GM18507 (cell line): ENCODE measurements at places on chromosomes 2 and 18.

DNA sequence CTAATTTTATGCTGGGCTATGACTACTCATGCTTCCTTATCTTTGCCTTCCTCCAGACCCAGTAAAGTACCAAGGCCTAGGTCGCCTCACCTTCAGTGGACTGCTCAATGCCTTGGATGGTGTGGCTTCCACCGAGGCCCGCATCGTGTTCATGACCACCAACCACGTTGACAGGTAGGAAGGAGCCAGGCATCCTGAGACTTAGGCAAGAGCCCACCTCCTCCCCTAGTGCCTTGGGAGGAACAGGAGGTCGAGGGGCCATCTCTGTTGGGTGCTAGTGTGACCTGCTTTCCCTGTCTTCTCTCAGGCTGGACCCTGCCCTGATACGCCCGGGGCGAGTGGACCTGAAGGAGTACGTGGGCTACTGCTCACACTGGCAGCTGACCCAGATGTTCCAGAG lies 3.3 kb downstream of the BCS1L start:
- no peak for DNase-seq

GRCh38 chr2:149561309-149561926 lies 26.2 kb downstream of the MMADHC start:
- no peak for DNase-seq

DNA sequence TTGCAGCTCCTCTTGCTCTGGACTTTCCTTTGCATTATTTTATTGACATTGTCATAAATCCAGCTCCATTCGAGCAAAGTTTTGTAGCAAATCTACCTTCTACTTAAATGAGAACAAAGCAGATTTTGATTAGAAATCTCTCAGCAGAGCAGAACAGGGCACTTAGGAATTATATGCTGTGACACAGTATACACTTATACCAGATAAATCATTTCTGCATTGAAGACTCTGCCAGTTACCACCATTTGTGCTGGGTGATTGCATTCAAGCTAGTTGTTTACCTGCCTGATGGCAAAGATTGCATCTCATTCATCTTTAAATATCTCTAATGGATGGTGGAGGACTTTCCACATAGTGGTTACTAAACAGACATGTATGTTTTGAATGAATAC lies 441.7 kb upstream of the HNMT start:
- DNase-seq = no peak

DNA sequence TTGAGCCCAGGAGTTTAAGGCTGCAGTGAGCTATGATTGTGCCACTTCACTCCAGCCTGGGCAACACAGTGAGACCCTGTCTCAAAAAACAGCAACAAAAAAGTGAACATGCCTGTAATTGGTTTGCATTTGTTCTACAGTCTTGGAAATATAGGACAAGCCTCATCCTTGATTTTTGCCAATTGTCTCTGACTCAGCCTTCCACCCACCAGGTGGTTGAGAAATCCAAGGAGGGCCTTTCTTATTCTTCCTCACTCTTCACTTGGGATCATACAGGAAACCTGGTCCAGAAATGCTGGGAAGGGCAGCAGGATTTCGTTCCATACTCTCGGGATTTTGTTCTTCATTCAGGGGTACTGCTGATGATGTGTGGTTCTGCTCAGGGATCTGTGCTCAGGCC lies 94.6 kb downstream of the CDC42EP3 start:
- DNase-seq = no peak

DNA sequence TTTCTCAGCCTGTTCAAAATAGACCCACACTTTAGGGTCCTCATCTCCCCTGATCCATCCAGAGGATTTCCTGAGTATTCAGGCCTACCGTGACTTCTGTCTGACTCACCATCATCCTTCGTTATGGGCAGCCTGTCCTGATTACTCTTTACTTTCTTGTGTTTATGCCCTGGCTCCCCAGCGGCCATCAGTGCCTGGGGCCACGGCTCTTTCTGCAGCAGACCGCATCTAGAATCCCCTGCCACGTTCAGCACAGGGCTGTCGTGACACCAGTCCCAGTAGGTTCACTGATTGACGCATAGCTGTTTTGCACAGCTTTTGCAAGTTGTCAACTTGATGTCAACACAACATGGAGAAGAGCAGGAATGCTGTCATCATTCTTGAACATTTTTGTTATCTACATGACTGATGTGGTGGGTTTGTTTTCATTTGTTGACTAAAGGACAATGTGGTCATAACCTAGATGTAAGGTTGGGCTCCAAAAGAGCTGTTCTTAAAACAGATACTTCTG lies 225.6 kb downstream of the HAUS1 start:
- DNase-seq = no peak

- no peak for DNase-seq
Measured at GRCh38 chr18:69697069-69697468, 250.6 kb downstream of the CD226 start.

DNA sequence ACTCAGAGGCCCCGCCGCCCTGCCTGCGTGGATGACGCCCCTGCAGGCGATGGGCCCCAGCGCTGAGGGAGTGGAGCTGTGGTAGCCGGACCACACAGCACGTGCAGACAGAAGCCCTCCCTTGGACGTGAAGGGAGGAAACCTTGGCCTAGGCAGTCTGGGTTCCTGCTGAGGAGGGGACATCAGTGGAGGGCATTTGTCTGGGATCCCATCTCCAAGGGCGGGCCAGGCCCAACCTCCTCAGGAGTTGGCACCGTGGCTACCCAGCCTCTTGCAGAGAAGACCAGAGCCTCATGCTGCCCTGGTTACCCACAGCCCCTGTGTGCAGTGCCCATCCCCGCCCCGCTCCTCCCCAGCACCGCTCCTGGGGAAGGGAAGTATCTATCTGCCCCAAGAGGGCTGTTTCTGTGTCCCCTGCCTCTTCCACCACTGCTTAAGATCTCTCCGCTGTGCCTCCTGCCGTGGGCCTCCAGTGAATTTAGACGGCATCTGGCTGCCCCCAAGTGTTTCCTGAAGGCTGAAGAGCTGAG lies 241.8 kb downstream of the KLHL29 start:
- DNase-seq = no peak

GRCh38 chr2:227534714-227535113 lies 62.8 kb downstream of the AGFG1 start:
- no peak for DNase-seq

DNA sequence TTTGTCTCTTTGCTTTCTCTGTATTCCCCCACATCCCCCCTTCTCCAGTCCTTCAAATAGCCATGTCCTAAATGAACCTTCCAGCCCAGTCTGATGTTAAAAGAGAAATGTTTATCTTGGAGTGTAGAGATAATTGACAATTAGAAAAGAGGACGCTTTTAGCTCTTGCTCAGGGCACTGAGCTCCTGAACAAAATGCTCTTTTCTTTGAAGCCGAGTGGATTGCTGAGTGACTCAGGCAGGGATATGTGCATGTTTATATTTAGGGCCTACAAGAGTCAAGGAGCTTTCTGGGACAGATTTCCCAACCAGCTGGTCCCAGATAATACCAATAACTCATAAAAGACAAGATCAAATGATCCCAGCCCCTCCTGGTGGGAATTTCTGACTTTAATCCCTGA lies 88.0 kb upstream of the SETBP1 start:
- DNase-seq = no peak

GRCh38 chr2:15763822-15764682 lies 172.4 kb downstream of the DDX1 start:
- no peak for DNase-seq

GRCh38 chr2:46528880-46529279 lies 49.5 kb downstream of the TMEM247 start:
- DNase-seq = no peak

DNA sequence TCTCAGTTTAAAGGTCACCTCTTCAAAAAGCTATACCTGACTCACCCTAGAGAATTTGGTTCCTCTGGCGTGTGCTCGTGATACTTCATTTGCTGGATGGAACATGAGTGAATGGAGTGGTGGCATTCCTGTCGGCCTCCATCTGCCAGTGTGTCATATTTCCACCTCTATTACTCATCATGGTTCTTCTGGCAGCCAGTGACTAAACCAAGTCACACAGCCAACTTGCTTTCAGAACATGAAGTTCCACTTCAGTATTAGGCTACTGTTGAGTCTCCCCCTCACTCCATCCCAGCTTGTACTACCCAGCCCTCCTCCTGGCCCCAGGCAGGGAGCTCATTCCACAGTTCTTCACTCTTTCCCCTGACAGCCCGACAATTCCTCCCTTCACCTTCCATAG lies 169.8 kb downstream of the MREG start:
- no peak for DNase-seq

GRCh38 chr2:132790207-132790785 lies 120.3 kb upstream of the LYPD1 start:
- DNase-seq = no peak
